ENCODE measurements at places on chromosomes 5 and 9.

DNA sequence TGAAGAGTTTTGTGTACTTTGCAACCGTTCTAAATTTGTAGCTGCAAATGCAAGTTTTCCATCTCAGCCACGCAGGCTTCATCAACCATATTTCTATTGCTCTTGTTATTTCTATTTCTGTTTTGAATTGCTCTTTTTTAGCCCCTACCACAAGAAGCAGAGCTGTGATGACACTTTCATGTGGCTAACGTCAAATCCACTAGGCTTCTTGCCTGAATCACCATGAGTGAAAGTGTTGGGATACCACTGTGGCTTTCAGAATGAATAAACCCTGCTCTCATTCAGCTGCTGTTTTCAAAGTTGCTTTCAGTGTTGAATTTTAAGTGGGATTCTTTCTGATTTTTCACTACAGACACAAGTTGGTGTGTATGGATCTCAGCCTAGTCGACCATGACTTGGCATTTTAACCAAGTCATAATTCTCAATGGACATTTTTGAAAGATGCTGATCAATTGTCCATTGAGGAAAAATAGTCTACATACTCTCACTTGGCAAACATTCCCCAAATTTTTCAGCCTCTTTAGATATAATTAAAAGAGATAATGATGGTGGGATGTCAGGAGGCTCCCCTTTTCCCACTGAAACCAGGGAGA, 41.0 kb upstream of the MTAP start:
- no peak for DNase-seq

GRCh38 chr5:1029282-1029944, 20.8 kb downstream of the NKD2 start:
- no peak for DNase-seq

- DNase-seq = no peak
Observed at GRCh38 chr9:98191181-98191608, 1.2 kb downstream of the CORO2A start.

DNA sequence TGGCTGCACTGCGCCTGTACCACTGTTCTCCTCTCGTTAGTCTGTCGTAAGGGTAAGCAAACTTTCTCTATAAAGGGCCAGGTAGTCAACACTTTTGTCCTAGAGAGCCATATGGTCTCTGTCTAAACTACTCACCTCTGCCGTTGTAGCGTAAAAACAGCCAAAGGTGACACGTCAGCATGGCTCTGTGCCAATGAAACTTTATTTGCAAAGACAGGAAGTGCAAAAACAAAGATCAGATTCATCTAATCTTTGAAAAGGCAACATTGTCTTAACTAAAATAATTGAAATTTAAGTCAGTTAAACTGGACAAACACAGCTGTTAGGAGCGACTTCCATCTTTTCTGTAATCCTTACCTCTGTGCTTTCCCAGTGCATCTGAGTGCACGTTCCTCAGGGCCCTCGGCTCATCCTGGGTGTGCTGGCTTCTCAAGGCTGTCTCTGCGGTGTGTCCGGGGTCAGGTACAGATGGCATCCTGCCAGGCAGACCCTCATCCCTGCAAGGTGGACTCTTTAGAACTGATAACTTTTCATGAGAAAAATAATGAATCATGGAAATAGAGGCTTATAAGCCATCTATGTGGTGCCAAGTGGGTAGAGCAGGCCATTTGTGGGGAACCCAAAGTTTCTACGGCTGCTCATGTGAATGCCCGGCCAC, 35.2 kb upstream of the IRX4 start:
- no peak for DNase-seq

DNA sequence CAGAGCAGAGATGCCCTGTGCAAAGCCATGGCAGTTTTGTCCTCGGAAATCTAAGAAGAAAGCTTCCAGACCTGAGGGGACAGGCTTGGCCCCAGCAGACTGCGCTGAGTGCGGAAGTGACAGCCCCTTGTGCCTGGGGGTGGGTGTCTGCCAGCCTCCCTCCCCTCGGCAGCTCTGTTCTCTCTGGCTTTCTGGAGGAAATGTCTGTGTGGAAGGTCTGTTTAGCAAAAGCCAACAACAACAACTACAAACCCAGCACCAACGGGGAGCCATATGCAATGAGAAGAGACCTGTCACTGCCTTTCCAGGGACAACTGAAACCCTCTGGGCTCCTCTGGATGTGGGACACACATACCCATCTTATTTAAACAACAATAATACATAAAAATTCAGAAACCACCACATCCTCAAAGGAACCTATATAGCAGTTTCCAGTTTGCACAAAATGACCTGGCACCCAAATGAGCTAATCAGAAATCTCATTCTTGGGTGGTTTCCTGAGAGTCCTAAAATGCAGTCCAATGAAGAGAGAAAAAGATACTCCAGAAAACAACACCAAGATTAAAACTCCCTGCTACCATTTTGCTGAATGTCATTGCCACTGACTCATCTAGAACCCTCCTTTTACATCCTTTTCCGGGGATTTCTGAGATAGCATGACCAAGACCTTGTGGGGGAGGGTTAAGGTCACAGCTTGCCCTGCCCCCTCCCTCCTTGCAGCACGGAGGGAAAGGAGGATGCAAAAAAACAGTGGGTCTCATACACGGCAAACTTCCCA, 97.7 kb downstream of the AK8 start:
- DNase-seq = no peak

DNA sequence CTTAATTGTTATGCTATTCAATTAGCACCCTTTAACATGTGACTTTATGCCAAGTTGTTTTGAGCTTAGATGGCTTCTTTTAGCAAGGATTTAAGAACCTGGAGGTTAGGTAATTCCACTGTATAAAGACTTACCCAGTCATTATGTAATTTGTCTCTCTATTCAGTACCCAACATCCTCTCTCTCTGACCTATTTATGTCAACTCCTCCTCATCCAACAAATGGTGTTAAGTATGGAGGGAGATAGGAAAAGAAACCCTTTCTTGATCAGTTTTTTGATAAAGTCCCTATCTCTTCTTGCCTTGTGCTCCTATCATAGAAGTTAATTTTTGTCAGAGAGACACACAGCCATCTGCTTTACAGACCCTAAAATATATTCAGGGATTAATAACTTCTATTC, 181.2 kb upstream of the GPR151 start:
- DNase-seq = no peak

- DNase-seq = no peak
Observed at GRCh38 chr5:38846379-38847011, 683 bp downstream of the OSMR start.

GRCh38 chr5:19886123-19886917, 101.7 kb downstream of the CDH18 start:
- DNase-seq = no peak

DNA sequence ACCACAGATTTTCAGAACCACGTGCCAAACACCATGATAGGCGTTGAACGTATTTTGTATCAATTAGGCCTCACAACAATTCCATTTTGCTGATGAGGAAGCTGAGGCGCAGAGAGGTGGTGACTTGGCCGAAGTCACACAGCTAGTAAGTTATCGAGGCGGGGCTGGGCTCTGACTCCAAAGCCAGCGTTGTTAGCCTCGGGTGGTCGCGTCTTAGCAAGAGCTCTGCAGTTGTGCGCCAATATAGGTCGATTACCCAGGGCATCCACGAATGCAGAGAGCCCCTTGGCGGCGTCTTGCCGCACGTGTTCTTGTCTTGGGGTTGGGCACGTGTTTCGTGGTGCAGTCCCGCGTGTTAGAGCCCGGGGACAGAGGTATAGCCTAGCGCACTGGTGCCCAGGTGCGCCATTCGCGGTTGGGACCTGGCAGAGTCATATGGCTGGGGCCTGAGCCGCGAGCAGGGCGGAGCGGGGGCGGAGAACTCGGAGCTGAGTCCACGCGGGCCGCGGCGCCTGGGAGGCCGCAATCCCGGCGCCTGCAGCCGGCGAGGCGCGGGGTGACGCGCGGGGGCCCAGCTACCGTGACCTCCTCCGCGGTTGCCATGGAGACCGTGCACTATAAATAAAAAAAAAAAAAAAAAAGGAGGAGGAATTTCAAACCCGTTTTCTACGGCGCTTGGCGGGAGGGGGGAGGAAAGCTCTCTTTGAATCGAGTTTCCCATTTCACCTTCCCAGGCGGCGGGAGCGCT, 62.3 kb downstream of the CXXC5 start:
- peak; percentile 67 for DNase-seq

DNA sequence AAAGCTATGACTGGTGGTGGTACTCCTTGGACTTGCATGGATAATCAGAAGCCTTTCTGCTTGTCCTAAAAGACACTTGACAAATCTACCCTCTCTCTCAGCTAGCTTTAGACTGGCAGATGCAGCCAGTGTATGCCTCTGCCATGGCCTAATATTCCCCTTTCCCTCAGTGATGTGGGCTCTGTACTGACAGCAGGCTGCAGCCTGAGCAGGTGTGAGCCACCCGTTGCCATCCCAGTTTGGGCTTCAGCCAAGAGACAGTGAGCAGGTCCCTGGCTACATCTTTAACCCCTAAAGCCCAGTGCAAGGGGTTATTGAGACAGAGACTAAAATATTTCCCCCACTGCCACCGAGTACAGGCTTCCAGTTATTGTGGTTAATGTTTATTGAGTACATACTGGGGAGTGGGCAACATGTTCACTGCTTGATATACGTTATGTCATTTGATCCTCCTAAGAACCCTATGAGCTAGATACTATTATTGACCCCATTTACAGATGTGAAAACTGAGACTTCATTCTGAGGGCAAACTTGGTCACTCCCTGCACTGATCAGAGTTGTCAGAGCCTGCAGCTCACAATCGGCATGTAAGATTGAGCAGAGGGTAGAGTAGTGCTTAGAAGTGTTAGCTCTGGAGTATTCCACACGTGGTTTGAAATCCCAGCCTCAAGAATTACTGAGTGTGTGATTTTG, 254.2 kb downstream of the ARHGAP26 start:
- no peak for DNase-seq

DNA sequence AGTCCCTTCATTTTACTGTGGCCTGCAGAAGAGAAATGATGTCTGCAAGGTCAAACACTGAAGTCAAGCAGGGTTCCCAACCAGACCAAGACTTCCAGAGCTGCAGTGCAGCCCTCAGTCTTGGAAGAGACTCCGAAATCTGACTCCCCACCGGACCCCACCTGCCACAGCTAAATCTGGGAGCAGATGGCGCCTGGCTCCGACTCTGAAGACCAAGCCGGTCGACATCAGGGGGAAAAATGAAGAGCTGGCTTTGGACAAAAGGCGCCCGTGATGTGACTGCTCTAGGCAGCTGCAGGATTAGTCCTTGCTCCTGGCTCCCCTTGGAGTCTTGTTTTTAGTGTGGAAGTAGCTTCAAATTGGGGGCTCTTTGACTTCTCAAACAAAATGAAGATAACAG, 72.4 kb upstream of the ZNF622 start:
- no peak for DNase-seq

GRCh38 chr5:139881143-139881733, 85.6 kb downstream of the PSD2 start:
- no peak for DNase-seq

- DNase-seq = no peak
Observed at GRCh38 chr9:37100741-37101140, 19.6 kb upstream of the ZCCHC7 start.

DNA sequence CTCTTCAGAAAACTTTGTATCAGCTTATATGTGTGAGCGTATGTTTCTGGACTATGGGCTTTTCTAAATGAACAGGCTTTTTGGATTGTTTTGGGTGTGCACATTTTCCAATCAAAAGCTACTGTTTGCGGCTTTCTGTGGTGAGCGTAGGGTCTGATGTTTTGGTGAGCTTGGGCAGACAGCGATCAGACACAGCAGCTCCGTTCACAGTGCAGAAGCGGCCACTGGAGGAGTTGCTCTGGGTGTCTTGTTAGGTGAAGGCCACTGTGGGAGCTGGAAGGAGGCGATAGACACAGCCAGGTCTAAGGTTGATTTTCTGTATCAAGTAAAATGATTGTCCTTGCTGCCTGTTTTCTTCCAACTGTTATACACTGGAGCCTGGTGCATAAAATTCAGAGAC, 11.1 kb downstream of the PRRC2B start:
- DNase-seq = no peak

DNA sequence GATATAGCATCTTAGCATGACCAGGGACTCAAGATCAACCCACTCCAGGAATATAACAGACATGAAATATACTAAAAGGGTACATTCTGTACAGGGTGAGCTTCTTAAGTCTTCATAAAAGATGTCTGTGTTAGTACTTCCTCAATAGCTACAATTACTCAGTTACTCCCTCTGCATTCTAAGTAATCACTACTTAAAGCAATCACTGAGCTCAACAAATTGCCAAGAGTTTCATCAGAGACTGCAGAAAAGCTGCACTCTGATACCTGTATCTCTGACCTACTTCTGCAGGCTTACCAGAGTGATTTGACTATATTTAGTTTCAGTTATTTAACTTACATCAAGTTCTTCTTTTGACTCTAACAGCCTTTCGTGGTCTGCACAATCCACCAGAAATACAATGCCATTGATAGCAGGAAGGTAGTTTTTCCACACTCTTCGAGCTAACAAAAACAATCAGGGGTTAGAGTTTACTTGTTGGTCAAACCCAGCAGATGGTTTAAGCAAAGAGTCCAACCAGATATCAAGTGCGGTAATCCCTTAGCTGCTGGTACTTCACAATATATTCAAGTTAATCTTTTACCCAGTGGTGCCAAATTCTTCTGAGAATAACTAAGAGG, 23.3 kb downstream of the SAR1B start:
- DNase-seq = no peak

- no peak for DNase-seq
Observed at GRCh38 chr5:153030755-153031725, 459.4 kb upstream of the GRIA1 start.

DNA sequence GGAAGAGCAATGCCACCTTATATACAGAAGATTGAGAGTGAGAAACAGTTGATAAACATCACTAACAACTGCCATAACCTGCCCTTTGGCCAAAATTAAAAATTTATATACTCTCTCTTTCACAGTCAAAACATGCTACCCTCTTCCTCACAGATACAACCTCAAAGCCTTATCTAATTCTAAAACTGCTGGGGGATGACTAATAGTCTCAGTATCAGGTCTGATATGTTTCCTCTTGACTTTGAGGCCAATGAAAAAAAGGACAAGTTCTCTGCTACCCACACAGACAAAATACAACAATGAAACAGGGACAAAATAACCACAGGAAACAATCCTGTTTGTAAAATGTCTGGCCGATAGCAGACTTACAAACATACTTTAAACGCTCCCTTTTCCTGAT, 485.6 kb upstream of the NUDT12 start:
- DNase-seq = no peak

DNA sequence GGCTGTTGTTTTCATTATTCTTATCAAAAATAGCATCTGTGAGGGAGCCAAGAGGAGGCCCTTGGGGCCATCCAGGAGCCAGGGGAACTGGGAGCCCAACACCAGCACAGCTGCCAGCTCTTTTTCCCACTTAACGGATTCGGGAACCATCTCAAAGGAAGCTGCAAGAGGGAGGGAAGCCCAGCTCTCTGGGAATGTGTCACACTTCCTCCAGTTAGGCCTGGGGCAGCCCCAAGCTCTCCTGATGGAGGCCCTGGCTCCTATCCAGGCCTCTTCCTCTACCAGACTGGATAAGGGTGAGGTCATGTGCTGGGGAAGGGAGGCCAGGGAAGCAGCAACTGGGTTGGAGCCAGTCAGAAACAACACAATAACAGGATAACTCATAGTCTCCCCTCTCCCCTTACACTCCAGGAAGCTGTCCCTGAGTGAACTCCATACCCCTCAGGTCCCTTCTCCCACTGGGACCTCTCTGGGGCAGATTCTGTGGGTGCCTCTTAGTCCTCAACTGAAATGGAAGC, 12.7 kb downstream of the CSF2 start:
- peak; percentile 87 for DNase-seq

GRCh38 chr9:16459421-16460148, 410.9 kb downstream of the BNC2 start:
- no peak for DNase-seq

GRCh38 chr5:67799732-67800234, 415.8 kb upstream of the PIK3R1 start:
- DNase-seq = peak; percentile 72

- DNase-seq = no peak
Observed at GRCh38 chr9:135166565-135166964, 79.1 kb downstream of the OLFM1 start.

Data from Right ventricle myocardium inferior (tissue), 1 donor.